ENCODE measurements at places on chromosomes 7 and 10. TPM values are rescaled to one million over a fixed set of nuclear protein-coding genes. Genes with fewer than 3 reads are reported as not detected.

Gene TCERG1L
- total RNA-seq = not detected

Gene GPR26
- not detected for total RNA-seq

Gene ZNF488
- not detected for total RNA-seq

DNA sequence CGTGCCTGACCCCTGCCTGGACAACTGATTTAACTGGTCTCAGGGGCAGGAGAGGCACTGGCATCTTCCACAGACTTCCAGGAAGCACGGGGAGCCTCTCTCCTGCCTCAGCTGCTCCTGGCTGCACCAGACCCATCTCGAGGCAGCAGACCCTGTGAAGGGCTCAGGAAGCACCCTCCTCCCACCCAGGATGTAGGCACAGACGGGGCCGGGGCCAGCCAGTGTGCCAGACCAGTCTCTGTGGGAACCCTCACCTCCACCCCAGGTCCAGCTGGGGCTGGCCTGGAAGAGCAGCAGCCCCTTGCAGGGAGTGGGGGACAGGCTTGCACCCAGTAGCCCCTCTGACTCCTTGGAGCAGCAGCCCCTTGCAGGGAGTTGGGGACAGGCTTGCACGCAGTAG, 56.3 kb downstream of the RASGEF1A start:
- DNase-seq = no peak

Gene LIPF
- not detected for total RNA-seq

DNA sequence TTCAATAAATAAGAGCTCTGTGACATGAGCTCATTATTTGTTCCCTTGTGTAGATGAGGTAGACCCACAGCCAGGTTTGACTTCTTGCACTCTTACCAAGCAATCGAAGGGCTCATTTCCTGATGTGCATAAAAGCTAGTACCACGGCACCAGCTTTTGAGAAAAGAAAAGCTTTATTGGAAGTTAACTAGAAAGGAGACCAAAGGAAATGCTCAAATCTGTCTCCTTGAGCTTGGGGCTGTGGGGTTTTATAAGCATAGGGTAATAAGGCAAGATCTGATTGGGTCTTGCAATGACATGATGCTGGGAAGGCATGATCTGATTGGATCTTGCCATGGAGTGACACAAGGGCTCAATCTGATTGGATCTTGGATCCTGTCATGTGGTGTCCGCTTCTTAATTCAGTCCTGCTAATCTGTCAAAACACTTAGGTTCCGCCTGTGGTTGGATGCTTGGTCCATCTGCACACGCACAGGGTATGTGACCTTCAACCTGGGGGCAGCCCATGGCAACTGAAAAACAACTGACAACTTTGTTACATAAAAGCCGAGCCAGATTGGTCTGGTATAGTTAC, 47.8 kb upstream of the FRMD4A start:
- DNase-seq = no peak

DNA sequence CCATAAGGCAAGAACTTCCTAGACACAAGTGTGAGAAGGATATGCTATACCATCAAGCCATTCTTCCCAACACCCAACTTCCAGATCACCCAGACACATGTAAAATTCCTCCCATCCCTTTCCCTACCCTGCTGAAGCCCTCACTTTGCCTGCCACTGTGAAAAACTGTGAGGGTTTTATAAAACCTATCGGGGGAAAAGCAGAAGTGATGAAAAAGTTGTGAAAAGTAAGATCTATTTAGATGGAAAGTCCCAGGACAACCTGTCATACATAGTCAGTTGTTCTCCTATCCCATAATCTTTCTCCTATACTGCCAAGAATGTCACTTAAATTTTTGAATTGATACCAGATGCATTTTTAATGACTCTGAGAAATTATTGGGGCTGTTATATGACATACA, 39.0 kb upstream of the PPP3CB start:
- DNase-seq = no peak

Gene CCAR1
- 88.2 TPM for total RNA-seq

Gene RHOBTB1
- 0.24 TPM for total RNA-seq

Gene EGFR
- not detected for total RNA-seq

Gene ASB10
- not detected for total RNA-seq

GRCh38 chr10:125811251-125811650, 11.8 kb downstream of the UROS start:
- no peak for DNase-seq

GRCh38 chr10:96295475-96295874, 8.8 kb upstream of the DNTT start:
- DNase-seq = no peak

- no peak for DNase-seq
Measured at GRCh38 chr10:22389856-22390589, 44.7 kb downstream of the SPAG6 start.

DNA sequence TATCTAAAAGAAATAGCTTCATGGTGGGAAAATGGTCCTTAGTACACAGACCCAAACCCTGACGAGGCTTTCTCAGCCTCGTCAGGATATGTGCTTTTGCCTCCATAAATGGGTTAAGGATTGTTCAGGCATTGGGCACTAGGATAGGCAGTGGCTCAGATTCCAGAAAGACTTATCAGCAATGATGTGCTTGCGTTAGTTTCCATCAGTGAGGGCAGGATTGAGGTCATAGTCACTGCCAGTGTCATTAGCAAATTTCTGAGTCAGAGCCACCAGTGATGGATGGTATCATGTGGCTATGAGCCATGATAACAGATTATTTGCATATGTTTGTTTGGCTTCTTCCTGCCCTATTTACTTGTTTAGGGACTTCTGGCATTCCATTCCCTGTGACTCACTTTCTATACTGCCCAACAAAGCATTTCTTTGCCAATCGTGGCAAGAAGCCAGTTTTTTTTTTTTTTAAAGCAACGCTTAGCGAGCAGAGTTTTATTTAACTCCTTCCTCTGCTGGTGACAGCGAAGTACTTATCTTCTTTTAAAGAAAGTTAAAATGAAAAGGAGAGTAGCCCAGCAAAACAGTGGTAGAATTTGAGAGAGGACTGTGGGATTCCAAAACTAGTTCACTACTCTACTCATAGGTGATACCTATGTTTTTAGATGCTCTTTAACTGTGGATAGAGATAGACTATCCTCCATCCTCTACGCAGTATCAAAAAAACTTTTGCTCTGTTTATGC, 44.4 kb downstream of the MYPN start:
- DNase-seq = no peak

DNA sequence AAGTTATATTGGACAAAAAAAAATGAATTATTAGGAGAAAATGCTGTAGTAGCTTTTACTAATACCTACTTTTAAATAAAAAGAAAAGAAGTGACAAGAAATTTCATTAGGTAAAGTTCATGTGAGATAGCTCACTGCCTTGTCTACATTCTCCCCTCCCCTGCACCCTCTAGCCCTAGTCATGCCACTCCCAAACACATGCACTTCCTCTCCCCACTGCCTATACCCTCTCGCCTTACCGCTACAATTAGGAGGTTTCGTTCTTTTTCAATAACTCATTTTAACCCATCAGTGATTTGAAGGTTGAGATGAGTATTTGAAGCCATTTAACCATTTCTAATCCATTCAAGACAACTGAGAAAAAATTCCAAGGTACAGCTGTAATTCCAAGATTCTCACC, 75.3 kb downstream of the HIBADH start:
- no peak for DNase-seq

DNA sequence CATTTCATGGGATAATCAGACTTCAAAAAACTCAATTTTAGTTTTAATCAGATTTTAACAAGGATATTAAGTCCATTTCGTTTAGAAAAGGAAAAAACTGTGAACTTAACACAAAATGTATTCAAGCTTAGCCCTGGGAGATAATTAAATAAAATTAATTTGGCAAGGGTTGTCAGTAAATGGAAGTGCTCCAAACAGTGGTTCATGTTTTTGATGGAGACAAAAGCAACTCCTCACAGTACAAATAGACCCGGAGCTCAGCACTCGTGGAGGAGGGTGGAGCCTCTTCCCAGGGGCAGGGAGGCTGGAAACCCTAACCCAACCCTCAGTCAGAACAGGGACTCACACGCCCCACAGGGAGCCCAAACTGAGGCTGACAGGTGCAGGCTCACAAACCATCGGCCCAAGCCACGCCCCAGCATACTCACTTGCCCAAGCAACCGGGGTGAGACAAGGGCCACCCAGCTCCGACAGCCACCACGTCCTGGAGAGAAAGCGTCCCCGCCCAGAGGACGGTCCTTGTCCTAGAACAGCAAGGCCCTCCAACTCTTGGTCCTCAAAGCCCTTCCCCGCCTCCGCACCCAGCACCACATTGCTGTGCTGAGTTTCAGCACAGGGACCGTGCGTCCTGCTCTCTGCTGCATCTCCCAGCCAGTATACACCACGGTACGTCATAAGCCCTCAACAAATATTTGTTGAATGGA, 39.8 kb downstream of the MAD1L1 start:
- no peak for DNase-seq

DNA sequence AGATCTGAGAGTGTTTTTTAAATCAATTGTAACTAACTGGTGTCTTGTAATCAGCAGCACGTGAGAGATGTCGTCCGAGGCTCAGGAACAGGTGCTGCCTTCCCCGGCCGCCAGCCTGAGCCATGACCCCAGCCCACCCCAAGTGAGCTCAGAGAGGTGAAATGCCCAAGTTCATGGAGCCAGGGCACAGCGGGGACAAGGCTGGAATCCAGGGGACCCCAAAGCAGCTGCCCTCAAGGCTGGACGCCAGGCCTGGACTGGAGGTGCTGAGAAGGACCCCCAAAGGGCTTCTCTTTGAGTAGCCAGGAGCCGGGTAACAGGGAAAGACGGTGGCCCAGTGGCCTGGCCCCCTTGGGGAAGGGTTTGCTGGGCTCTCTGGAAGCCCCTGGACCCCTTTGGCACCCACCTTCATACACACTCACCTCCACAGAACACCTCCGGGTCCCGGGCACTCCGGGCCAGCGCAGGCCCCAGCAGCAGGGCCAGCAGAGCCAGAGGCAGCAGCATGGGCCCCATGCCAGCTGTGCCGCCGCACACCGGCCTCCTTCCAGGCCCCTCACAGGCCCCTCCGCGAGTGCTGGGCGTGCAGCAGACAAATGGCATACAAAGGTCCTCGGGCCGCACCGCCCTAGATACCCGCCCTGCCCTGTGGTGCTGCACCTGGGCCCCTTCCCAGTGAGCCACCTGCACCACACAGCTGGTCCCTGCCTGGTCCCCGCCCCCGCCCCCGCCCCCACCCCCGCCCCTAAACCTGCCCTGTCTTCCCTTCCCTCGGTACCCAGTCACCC, 24.0 kb upstream of the CNPY1 start:
- no peak for DNase-seq

Gene MYOZ1
- not detected for total RNA-seq

Gene NKX2-3
- not detected for total RNA-seq

DNA sequence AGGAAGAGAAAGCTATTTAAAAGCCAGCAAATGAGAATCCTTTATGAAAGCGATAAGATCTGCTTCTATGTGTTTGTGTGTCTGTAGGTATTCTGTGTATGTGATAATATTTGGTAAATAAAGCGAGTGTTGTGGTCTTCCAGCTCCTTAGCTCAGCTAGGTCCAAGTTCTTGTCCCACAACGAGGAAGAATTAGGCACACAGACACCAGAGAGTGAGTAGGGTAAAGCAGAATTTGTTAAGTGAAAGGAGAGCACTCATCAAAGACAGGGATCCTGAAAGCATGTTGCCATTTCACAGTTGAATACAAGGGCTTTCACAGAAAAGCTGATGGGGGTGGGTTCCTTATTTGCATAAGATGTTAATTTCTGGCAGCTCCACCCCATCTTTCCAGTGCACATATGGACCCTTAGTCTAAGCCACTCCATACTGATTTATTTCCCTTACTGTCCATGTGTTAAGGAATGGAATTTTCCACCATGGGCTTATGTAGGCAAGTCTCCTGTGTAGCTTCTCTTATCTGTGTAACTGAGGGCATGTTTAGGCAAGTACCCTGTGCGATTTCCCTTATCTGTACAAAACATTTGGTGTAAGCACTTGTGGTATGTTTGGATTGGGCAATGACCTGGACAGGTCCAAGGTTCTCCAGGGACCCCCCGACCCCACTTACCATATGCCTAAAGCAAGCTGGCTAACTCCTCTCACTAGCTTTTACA, 165.9 kb upstream of the VIPR2 start:
- no peak for DNase-seq

DNA sequence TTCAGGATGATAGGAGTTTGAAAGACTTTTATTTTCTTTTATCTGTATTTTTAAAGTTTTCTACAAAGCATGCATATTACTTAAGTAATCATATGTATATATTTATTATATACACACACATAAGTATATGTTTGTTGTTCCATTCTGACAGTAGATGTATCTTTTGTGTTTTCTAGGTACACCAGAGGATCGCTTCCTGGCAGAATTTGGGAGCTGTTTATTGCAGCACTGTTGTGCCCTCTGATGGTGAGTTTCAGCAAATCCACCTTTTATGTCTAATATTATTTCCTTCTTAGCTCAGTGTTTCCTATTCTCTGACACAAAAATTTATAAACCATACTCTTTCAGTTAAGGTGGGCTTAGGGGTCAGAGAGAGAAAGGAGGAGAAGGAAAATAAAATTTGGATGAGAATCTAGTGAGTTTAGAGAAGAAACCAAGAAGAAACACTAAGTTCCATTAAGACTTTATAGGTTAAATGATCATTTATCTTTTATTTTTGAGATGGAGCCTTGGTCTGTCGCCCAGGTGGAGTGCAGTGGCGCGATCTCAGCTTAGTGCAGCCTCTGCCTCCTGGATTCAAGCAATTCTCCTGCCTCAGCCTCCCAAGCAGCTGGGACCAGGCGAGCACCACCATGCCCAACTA, 59.2 kb upstream of the OIT3 start:
- DNase-seq = no peak

DNA sequence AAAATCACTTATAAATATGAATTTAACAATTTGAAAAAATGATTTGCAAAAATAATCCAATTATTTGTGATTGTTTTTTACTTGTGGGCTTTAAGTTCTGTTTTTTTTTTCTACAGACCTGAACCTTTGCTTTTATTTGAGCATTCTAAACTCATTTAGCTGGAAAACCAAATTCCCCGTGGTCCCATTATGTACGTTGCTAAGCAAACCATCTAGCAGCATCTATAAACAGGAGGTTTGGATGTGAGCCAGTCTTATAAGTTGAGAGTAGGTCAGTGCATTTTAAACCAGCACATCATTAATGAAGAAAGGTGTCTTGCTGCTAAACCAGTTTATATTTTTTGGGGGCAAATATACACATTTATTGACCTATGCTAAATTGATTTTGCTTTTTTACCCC, 77.3 kb downstream of the LRRN3 start:
- DNase-seq = no peak

GRCh38 chr10:12130237-12130872, 878 bp downstream of the SEC61A2 start:
- no peak for DNase-seq

GRCh38 chr7:122764020-122764419, 61.3 kb upstream of the RNF148 start:
- DNase-seq = no peak

Gene TEX36
- total RNA-seq = not detected

DNA sequence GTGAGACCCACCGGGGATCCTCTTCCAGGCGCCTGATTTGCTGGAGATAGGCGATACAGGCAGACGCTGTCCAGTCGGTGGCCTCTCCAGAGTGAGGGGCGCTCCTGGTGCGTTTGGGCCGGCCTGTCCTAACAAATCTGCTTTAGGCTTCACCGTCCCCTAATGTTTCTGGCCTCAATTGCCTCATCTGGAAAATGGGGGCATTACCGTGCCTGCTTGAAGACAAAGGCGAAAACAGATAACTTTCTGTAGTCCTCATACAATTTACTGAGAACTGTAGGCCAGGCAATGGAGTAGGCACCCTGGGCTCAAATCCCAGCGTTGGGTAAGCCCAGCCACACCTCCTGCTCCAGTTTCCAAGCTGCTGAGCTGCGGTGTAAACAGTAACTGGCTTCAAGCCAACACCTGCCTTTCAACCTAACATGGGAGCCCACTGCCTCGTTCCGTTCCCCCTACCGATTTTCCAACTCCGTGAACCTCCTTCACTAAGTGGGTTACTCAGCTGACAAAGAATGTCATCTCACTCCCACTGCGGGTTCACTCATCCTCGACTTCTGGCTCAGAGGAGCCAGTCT, 589 bp upstream of the ZFAND4 start:
- DNase-seq = no peak

Gene GPR15LG
- not detected for total RNA-seq
